ENCODE measurements at places on chromosomes 1 and 21. TPM values are rescaled to one million over a fixed set of nuclear protein-coding genes. Genes with fewer than 3 reads are reported as not detected.

- H3K4me3 ChIP-seq: no peak overlapping the region
- DNase-seq: no peak
- H3K27ac ChIP-seq: no peak overlapping the region
- peaks cover 37% of the 10 kb centered on the region for H3K36me3 ChIP-seq
- no peaks in the 10 kb centered on the region for H3K4me1 ChIP-seq
These were observed 21.3 kb downstream of the MX1 start for GRCh38 chr21:41447356-41447755.

- H3K27me3 ChIP-seq: no peaks in the 10 kb centered on the region
- DNase-seq: no peak
- H3K4me1 ChIP-seq: peaks cover 43% of the 10 kb centered on the region
- H3K27ac ChIP-seq: peak overlapping the region; percentile 59
These were observed 38.6 kb downstream of the GPR3 start for GRCh38 chr1:27430903-27431600.

DNA sequence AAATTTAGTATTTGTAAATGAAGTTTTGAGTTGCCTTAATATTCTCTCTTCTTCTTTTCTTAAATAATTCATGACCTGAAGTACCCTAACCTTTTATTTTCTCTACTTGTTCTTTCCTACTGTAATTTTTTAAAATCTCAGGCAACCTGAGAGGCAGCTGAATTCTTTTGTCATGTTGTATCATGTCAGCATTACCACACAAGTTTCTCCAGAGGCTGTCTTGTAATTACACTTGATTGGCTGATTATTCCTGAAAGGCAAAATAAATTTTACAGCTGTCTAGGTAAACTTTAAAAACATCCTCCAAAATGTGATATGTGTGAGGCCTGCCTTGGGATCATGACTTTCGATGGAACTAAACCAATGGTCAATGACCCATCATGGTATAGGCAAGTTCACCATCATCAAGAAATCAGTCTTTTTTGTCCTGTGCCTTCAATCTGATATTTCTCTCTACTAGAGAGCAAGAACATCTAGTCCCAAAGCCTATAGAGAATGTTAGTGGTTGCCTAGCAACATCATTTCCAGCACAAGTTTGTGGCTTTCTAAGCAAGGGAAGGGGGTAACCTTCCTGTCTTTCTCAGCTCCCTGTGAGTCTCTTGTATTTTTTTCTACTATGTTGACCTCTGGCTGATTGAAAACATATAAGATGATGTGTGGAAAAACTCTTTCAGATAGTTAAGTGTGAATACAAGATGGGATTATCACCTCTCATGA is 115.5 kb downstream of the GABPA start:
- no peaks in the 10 kb centered on the region for H3K27me3 ChIP-seq
- H3K4me3 ChIP-seq: no peak overlapping the region
- peaks cover 38% of the 10 kb centered on the region for H3K4me1 ChIP-seq

GRCh38 chr1:88001460-88001859 is 672.8 kb downstream of the LMO4 start:
- H3K36me3 ChIP-seq: no peaks in the 10 kb centered on the region
- no peak for DNase-seq
- no peak overlapping the region for H3K4me3 ChIP-seq

- no peaks in the 10 kb centered on the region for H3K27me3 ChIP-seq
- DNase-seq: no peak
- peaks cover 4% of the 10 kb centered on the region for H3K36me3 ChIP-seq
- H3K27ac ChIP-seq: no peak overlapping the region
These were observed 62.2 kb downstream of the LRRC40 start for GRCh38 chr1:70143048-70143659.

DNA sequence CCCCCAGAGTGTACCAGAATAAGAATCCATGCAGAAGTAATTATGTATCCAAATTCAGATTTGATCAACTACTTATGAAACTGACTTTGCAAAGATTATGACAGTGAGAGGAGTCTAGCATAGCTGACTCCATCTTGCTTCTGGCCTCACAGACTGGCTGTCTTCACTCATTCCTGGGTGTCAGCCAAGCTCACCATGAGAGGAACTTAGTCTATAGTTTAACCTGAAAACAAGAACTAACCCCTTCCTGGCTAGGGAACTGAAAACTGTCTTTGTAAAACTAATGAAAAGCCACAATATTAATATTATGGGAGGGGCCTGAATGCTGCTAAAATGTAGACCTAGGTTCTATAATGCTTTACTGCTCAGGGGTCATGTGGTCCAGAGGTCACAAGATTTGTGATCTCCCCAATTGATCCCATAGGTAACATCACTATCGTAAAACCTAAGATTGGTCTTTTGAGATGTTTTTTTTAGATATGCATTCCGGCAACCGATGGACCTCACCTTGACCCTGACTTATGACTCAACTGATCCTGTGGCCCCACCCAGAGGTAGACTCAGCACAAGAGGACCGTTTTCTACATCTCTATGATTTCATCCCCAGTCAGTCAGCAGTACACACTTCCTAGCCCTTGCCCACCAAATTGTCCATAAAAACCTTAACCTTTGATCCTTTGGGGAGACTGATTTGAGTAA is 55.2 kb downstream of the ATP1B1 start:
- no peak overlapping the region for H3K4me3 ChIP-seq
- H3K27ac ChIP-seq: no peak overlapping the region
- no peak for DNase-seq
- H3K27me3 ChIP-seq: no peaks in the 10 kb centered on the region
- H3K36me3 ChIP-seq: no peaks in the 10 kb centered on the region
- H3K4me1 ChIP-seq: peaks cover 4% of the 10 kb centered on the region

- no peak for DNase-seq
- H3K36me3 ChIP-seq: no peaks in the 10 kb centered on the region
- no peak overlapping the region for H3K4me3 ChIP-seq
- no peaks in the 10 kb centered on the region for H3K4me1 ChIP-seq
- no peak overlapping the region for H3K27ac ChIP-seq
- H3K27me3 ChIP-seq: peaks cover 6% of the 10 kb centered on the region
These were observed 15.6 kb upstream of the C21orf91 start for GRCh38 chr21:17834639-17835354.

- DNase-seq: no peak
- H3K27me3 ChIP-seq: no peaks in the 10 kb centered on the region
- H3K36me3 ChIP-seq: peaks cover 38% of the 10 kb centered on the region
- H3K27ac ChIP-seq: peak overlapping the region; percentile 22
These were observed 22.7 kb upstream of the SLFNL1 start for GRCh38 chr1:41044187-41044586.

DNA sequence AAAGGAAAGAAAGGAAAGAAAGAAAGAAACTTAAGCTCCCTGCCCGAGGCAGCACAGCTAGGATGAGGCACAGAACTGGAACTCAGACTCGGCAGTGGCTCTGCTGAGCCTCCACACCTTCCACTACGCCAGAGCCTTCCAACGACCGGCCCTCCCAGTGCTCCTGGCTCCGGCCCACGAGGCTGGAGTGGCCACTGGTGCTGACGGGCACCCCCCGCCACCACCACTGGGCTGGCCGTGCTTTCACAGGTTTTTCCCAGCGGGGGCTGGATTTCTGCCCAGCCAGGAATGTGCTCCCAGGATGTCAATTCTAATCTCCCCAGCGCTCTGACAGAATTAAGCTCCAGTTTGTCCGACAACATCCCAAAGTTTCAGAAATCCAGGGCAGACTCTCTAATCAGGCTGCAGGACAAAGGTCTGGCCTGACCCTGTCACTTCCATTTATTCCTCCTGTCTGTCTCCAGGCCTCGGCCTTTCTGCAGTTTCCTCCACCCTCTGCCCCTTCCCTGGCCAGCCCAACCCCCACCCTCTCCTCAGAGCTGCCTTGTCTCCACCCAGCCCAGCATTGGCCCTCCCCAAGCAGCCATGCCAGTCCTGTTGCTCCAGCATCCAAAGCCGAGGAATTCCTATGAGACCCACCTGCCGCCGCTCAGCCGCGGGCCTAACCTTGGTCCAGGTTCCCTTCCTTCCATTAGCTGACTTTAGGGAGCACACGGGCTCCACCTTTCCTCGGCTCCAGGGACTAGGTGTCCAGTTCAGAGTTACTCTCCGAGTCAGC is 81.9 kb downstream of the CASZ1 start:
- DNase-seq: no peak
- no peaks in the 10 kb centered on the region for H3K36me3 ChIP-seq
- H3K27me3 ChIP-seq: peaks cover 41% of the 10 kb centered on the region

DNA sequence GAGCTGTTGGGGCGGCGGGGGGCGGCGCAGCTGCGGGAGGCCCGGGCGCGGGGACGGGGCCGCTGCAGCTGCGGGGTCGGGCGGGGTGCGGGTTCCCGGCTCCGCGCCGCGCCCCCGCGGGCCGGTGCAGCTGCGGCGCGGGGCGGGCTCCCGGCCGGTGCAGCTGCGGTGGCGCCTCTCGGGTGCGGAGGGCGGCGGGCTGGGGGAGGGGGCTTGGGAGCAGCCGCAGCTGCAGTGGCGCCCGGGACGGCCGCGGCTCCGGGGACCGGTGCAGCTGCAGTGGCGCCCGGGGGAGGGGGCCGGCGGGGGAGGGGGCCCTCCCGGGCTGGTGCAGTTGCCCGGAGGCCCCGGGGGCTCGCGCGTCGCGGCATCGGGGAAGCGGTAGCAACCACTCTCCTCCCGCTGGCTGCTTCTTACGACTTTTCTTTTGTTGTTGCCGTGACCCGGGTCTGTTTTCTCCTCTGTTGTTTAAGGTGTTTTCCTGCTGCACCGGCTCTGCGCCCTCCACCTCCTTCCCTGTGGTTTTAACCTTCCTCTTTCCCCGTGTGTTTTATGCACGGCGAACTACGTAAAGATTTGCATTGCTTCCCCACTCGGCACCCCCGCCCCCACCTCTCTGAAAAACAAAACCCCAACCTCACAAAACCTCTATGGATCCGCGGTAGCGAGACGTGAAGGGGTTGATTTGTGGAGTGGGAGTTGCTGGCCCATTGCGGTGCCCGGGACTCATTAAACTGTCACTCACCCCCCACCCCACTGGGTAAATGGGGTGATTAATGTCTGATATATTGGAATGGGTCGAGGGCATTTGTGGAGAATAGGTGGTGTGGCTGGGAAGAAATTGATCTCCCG is 1.7 kb upstream of the ZBTB18 start:
- no peaks in the 10 kb centered on the region for H3K36me3 ChIP-seq
- H3K27ac ChIP-seq: no peak overlapping the region
- no peak overlapping the region for H3K4me3 ChIP-seq

GRCh38 chr1:231181271-231181670 is 19.4 kb downstream of the TRIM67 start:
- H3K4me3 ChIP-seq: no peak overlapping the region
- no peak overlapping the region for H3K27ac ChIP-seq
- peaks cover 98% of the 10 kb centered on the region for H3K27me3 ChIP-seq
- no peaks in the 10 kb centered on the region for H3K36me3 ChIP-seq
- DNase-seq: no peak

DNA sequence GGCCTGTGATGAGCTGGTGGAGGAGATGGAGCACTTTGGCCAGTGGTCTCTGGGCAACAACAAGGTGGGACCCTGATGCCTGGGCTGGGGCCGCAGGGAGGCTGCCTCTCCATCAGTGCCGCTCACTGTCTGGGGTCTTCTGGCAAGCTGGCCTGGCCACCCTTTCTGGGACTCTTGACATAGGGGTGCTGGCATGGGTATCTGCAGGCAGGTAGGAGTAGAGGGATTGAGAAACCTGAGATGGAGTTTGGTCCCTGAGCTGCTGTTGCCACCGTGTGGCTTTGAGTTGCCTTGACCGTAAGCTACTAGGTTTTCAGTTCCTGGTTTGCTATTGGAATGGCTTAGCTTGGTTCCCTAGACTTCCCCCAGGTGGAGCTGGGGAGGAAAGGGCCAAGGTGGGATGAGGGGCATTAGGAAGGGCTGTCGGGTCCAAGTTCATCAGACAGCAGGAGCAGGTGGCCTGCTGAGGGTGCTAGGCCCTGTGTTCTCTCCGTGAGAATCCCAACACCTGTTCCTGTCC is 13.2 kb upstream of the MFN2 start:
- no peaks in the 10 kb centered on the region for H3K27me3 ChIP-seq
- H3K4me3 ChIP-seq: no peak overlapping the region
- DNase-seq: no peak

GRCh38 chr1:44603718-44604117 is 70.6 kb downstream of the TMEM53 start:
- no peak overlapping the region for H3K27ac ChIP-seq
- no peak overlapping the region for H3K4me3 ChIP-seq
- no peak for DNase-seq

DNA sequence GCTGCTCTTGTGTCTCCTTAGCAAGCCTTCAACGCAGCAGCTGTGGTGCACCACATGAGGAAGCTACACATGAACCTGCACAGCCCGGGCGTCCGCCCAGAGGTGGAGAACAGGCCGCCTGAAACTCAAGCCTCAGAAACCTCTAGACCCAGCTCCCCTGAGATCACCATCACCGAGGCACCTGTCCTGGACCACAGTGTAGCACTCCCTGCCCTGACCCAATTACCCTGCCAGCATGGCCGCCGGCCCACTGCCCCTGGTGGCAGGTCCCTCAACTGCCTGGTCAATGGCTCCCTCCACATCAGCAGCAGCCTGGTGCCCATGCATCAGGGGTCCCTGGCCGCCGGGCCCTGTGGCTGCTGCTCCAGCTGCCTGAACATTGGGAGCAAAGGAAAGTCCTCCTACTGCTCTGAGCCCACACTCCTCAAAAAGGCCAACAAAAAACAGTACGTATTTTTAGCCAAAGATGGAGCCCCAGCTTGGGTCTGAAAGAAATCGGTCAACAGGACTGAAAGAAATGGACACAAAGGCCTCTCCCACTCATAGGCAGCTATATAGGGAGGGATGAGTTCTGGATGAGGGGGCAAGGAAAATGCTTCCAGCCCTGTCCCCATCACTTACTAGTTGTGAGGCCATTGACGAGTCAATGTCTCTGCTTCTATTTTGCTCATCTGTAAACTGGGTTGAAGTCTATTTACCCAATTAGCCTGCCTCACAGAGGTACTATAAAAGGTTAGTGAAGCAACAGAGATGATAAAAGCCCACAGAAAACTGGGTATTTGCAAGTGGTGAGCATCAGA is 28.5 kb downstream of the CAMK1G start:
- no peak overlapping the region for H3K27ac ChIP-seq
- peaks cover 8% of the 10 kb centered on the region for H3K36me3 ChIP-seq
- DNase-seq: no peak
- no peaks in the 10 kb centered on the region for H3K4me1 ChIP-seq
- peaks cover 2% of the 10 kb centered on the region for H3K27me3 ChIP-seq

- no peaks in the 10 kb centered on the region for H3K27me3 ChIP-seq
- no peaks in the 10 kb centered on the region for H3K36me3 ChIP-seq
- peaks cover 6% of the 10 kb centered on the region for H3K4me1 ChIP-seq
- no peak overlapping the region for H3K4me3 ChIP-seq
These were observed 42.8 kb downstream of the CAPN9 start for GRCh38 chr1:230790026-230790425.

- no peaks in the 10 kb centered on the region for H3K4me1 ChIP-seq
- no peak for DNase-seq
- H3K27ac ChIP-seq: no peak overlapping the region
- H3K36me3 ChIP-seq: no peaks in the 10 kb centered on the region
These were observed 88.5 kb upstream of the DAB1 start for GRCh38 chr1:57512386-57512785.

Gene UQCRH
- 205 TPM for total RNA-seq

Gene C1orf232
- total RNA-seq: not detected

Gene MEX3A
- 112 TPM for total RNA-seq

Gene SLC35A3
- 22.2 TPM for total RNA-seq

Gene SMAP2
- 12.4 TPM for total RNA-seq

Gene FASLG
- not detected for total RNA-seq

Gene IRF6
- 43.1 TPM for total RNA-seq

Gene SLC30A2
- total RNA-seq: 9.2 TPM

Gene RPE65
- total RNA-seq: not detected

Gene PTAFR
- 0.18 TPM for total RNA-seq

Gene C1orf56
- 4.2 TPM for total RNA-seq
